SK-MEL-5 (cell line): ENCODE measurements at places on chromosomes 4 and X.

GRCh38 chrX:2559124-2559523, 58.3 kb upstream of the DHRSX start:
- no peak for DNase-seq

- DNase-seq: peak; percentile 2
Observed at GRCh38 chrX:30212172-30212571, 3.2 kb upstream of the MAGEB2 start.

- no peak for DNase-seq
Observed at GRCh38 chrX:17053502-17053901, 107.0 kb downstream of the REPS2 start.

GRCh38 chr4:70008771-70009170, 13.0 kb downstream of the STATH start:
- DNase-seq: no peak

GRCh38 chr4:10728016-10728415, 43.4 kb upstream of the CLNK start:
- DNase-seq: peak; percentile 71

DNA sequence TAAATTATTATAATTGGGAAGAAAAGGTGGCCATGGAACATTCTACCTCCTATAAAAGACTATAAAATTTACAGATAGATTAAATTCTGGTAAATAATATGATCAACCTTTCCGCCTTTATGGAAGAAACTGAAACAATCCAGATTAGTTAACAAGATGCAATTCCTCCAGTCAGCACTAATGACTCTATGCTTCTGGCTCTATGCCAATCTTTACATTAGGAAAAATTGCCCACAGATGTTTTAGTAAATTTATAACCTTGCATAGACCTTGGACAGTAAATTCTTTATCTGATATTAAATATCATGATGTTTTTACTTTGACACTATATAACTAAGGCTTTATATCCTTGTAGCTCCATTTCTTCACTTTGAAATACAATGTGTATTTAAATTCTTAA, 2302.5 kb downstream of the ARAP2 start:
- no peak for DNase-seq

DNA sequence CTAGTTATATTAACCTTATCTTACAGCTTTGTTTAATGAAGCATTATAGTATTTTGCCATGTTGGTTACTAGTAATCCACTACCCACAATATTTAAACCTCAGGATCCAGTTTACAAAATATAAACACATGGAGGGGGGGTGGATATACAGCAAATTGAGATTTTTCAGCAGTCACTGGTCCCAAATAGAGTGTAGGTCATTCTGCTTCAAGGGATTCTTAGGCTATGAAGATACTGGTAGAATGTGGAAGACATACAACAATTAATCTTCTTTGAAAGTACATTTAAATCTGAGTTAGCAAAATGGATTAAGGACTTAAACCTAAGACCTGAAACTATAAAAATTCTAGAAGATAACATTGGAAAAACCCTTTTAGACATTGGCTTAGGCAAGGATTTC, 569.6 kb downstream of the ZNF674 start:
- no peak for DNase-seq

DNA sequence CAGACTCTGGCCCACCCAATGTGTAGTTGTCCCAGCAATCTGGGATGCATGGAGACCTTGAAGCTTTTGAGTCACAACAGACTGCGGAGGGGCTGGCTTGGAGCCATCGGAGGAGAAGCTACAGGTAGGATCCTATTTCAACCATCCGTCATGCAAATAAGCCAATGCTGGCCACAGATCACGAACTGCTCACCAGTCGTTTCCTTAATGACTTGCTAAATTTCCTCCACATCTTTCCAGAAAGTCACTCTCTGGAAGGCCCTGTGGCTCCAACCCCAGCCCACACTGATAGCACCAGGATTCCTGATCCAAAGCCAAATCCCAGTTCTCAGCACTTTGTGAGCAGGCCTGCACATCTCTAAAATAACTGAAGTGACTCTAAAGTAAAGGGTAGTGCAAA, 321.3 kb downstream of the RAB28 start:
- DNase-seq: no peak

GRCh38 chr4:16695896-16696295, 202.5 kb downstream of the LDB2 start:
- DNase-seq: peak; percentile 85

GRCh38 chrX:130402208-130402684, 459 bp downstream of the RBMX2 start:
- DNase-seq: no peak

- no peak for DNase-seq
Observed at GRCh38 chrX:8841911-8842310, 40.7 kb upstream of the FAM9A start.

DNA sequence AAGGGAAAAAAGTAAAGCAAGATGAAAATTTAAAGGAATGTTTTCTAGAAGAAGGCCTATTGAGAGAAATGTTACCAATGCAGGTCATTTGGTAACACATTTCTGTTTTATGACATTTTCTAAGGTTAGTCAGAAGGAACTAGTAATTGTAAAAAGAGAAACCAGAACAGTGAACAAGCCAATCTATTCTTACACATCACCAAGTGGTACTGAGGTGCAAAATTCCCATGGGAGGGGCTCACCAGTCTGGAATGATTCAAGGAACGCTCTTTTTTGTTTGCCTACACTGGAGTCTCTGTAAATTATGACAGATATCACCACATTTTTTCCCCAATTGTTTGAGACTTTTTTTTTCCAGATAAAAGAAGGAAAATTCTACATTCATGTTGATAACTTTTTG, 404.7 kb upstream of the CNKSR2 start:
- no peak for DNase-seq

DNA sequence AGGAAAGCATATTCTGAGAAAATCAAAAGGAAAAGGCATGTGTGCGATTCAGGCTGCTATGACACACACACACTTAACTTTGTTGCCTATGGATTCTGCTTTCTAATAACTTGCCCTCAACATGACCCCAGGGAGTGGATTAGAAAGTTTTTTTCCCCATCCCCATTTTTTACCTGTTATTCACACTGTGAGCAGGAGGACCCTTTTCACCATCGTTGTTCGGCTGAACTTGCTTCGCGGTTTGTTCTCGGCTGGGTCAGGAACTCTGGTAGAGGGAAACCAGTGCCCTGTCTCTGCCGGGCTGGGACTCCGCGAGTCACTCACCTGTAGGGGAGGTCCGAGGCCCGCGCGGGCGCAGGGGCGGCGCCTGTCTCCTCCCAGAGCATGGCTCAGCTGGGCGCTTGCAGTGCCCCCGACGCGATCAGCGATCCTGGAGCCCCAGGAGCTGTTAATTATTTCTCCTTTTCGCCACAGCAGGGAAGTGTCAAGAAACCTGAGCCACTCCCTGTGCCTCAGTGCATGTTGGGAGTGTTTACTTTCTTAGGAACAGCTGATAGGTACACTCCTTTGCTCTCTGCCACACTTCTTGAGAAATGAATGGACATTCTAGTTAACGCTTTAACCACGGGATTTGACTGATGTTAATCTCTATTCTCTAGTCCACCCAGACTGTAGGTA, at the start of gene RASSF6:
Gene RASSF6, minus strand, starts transcription at position 322 of the 678 bp plus-strand sequence. CDS start 8,641 bp downstream, outside the sequence.
- DNase-seq: no peak

DNA sequence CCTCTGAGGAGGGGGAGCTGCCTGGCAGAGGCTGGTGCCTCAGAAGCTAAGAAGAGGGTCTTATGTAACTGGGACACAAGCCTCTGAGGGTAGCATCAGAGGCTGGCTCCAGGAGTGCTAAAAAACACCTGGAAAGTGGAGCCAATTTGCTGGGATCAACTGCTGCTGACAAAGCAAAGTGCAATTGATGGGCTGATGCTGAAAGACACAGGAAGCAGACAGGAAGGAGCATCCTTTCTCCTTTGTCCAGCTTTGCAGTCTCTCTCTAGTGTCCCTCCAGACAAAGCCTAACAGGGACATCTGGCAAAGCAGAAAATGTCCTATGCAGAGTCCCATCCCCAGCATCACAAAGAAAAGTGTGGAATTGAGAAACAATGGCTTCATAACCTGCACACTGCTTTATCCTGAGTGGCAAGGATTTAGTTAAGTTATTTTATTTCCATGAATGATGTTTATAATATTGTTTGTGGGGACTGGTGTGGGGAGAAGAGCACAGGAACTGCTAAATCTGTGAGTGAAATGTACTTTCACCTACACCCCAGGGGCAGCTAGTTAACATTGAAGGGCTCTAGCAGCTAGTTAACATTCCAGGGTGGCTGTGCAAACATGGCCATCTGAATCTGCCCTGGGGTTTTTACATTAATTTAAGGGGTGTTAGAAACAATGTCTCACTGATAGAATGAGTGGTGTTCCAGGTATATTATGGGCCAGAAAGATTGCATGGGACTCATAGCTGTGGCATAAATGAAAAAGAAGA, 25.6 kb upstream of the MBTPS2 start:
- no peak for DNase-seq

GRCh38 chr4:107757864-107758476, 37.9 kb upstream of the PAPSS1 start:
- DNase-seq: peak; percentile 47

GRCh38 chrX:9352694-9353411, 112.0 kb upstream of the TBL1X start:
- peak; percentile 4 for DNase-seq

DNA sequence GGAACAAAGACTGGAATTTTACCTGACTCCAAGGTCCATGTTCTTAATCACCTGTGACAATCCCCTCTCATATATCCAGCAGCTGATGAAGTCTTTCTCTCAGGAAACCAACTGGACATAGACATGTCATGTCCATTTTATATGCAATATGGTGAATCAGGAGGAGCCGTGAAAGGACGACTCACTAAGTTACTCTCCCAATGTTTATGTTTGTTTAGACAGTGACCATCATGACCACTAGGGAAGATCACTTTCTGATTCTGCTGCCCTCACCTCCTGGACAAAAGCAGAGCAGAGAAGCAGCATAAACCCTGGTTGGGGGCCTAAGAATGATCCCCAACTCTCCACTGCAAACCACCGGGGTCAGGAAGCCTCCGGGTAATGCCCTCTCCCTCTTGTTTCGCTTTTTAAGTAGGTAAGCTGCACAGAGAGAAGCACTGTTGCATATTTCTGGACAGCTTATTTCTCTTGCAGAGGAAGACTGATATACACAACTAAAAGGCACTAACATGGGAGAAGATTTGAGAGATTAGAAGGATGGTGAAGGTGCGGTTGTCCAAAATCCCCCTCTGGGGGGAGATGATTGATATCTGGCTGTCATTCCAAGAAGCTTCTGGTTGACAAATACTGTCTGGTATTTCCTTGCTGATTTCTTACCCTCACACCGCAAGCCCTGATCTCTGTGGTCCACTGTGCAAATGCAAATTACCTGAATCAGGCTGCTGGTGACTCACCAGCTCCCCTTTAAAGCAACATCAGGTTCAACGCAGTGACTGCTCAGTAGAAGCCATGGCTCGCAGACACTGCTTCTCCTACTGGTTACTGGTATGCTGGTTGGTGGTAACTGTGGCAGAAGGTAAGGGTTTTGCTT, at the start of gene ODAPH:
Gene ODAPH, plus strand, starts transcription at position 773 of the 871 bp plus-strand sequence. Its CDS starts 17 bp downstream, at position 790.
- DNase-seq: peak; percentile 18

DNA sequence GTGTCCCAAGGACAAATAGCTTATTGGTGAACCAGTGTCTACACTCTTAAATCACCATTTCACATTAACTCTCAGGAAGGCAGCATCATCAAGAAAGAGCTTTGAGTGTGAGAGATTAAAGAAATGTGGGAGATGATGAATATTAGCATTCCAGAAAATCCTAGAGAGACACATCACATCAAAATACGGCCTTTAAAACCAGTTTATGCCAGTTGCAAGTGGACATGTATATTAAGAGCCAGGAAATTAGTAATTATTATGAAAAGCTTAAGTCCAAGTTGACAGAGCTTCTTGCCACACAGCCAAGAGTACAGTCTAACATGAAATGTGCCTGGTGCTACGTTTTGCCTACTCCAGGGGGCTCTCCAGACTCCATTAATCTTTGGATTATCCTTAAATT, 503.0 kb upstream of the BOD1L1 start:
- peak; percentile 15 for DNase-seq

DNA sequence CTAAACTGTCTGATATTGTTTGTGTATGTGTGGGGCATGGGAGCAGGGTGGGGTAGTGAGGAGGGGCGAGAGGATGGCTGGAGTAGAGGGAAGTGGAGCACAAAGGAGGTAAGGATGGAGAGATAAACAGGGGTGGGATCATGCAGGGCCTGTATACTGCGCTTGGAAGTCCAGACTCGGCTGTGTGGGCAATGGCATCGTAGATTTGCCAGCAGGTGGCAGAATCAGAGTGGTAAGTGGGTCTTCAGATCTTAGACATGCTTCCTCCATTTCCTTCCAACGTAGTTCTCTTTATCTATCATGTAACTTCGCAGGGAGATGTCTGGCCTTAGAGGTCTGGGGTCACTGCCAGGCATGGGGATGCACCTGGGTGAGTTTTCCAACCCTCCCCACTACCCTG, 155.5 kb downstream of the PDGFRA start:
- peak; percentile 63 for DNase-seq

DNA sequence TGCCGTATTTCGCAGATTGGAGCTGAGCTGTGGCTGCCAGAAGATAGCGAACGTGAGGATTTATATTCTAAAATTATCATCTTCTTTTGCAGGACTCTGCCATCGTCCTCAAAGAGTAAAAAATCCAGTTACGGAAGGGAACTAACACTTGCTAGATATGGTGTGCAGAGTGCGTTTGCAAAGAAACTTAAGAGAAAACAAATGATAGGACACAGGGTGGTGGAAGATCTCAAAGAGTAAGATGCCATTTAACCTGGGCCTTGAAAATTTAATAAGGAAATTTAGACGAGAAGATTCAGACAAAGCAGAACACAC, 566 bp downstream of the LARP7 start:
- DNase-seq: no peak

DNA sequence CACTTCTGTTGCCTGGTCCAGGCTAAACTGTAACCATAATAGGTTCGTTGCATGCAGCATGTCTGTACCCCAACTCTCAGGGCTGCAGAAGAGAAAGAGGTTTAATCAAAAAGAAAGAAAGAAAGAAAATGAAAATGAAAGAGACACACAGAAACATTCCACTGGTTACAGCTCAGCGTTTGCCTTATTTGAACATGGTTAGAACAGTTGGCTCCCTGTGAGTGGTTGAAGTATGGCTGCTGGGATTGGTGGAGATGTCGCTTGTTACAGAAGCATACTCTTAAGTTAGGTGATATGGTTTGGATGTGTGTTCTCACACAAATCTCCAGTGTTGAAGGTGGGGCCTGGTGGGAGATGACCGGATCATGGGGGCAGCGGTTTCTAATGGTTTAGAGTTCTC, 36.3 kb downstream of the ARSD start:
- no peak for DNase-seq

DNA sequence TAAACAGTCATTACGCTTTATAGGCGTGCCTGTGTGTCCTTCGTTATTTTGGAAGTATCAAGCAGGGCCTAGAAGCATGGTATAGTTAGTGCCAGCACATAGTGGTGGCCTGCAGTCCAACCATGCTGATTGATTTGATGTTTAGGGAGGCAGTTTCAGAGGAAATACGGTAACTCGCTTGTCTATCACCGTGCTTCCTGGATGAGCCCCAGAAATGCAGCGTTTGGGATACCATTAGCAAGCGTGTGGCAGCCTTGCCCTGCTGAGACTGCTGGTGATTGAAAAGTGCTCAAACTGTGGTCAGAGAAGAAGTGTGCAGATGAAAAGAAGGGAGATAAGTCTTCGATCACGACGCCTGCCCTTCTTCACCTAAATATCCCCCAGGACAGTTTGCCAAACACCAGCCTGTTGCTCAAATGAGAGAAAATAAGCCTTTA, 158.4 kb downstream of the CHIC2 start:
- DNase-seq: peak; percentile 62
